ENCODE measurements at places on chromosomes 4 and X.

GRCh38 chr4:5213087-5213595, 161.9 kb downstream of the STK32B start:
- no peak for DNase-seq

GRCh38 chr4:93870876-93871458, 42.4 kb downstream of the ATOH1 start:
- no peak for DNase-seq

GRCh38 chrX:20547611-20548051, 280.9 kb upstream of the RPS6KA3 start:
- no peak for DNase-seq

DNA sequence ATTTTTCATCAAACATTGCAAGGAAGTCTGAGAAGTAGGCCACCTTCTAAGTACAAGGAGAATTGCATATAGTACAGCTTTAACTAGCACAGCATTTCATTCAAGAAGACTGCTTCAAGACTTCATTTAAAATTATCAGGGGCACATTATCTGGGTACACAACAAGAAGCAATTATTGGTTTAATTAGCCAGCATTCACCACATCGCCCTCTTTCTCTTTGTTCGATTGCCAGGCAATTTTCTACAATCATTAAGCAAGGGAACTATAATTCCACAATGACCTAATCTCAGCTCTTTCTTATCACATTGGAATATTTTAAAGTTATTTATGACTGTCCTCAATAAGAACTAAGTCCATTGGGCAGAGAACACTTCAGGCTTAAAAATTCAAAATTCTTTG, 1347.1 kb upstream of the PABPC4L start:
- DNase-seq, result no peak

DNA sequence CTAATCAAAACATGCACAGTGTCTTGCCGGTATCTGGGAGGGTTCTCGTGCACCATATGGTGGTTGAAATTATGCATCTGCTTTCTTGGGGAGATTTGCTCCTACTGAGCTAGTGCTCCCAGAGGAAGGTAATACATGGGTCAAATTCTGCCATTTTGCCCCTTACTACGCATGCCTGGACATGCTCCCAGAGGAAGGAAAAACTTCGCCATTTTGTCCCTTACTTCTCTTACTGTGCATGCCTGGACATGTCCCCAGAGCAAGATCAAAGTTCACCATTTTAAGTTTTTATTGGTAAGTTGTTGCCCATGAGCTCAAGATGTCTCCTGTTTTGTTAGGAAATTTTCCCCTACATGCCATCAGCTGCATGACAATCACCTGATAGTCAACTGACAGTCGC, 252.1 kb upstream of the KLHL4 start:
- DNase-seq, result no peak

GRCh38 chr4:10781805-10782204, 97.2 kb upstream of the CLNK start:
- DNase-seq, result no peak

- DNase-seq, result no peak
Observed at GRCh38 chrX:97096385-97096784, 212.7 kb downstream of the RPA4 start.

GRCh38 chr4:75302648-75303047, 211.6 kb downstream of the RCHY1 start:
- DNase-seq, result no peak

DNA sequence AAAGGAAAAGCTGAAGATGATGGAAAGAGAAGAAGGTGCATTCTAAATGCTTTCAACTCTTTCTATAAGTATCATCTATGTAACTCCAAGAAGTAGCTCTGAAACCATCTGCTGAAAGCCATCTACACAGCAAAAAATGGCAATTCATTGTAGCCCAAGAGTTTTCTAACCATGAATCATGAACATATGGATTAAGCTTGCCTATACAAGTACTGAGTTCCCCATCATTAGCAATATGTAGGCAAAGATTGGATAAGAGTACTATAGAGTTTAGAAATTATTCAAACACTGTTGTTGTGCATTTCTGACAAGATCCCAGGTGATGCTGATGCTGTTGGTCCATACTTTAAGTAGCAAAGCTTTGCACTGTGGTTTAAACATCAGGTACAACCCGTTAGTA, 11.2 kb downstream of the DAPP1 start:
- DNase-seq, result no peak

DNA sequence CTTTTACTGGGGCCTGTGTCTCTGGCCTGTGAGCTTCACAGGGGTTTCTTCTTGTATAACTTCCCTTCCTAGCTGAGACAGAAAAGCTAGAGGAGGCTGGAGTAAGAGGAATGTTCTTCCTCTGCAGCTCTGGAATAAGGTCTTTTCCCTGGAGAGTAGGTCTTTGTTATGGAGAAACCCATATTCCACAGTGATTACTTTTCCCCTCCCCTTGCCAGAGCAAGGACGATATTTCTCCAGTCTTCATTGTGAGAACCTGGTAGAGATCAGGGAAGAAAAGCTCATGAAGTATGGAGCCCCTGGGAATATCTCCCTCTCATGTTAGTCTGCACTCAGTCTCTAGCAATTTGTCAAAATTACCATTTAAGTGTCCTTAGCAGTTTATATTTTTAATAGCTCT, 18.7 kb upstream of the GLRB start:
- DNase-seq, result no peak

GRCh38 chr4:107519053-107519452, 201.0 kb downstream of the PAPSS1 start:
- no peak for DNase-seq

GRCh38 chr4:3358656-3359055, 65.8 kb downstream of the RGS12 start:
- no peak for DNase-seq

- no peak for DNase-seq
Observed at GRCh38 chr4:123826896-123827295, 430.3 kb downstream of the SPRY1 start.

Measured in CMK (cell line).